ENCODE measurements at places on chromosomes 13 and 19.

DNA sequence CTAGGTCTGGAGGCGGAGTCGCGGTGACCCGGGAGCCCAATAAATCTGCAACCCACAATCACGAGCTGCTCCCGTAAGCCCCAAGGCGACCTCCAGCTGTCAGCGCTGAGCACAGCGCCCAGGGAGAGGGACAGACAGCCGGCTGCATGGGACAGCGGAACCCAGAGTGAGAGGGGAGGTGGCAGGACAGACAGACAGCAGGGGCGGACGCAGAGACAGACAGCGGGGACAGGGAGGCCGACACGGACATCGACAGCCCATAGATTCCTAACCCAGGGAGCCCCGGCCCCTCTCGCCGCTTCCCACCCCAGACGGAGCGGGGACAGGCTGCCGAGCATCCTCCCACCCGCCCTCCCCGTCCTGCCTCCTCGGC, at the start of gene SLC5A5:
SLC5A5 (plus strand) TSS at position 68 of the 373 bp plus-strand sequence. CDS start 375 bp downstream, outside the sequence.
- no peak for DNase-seq

DNA sequence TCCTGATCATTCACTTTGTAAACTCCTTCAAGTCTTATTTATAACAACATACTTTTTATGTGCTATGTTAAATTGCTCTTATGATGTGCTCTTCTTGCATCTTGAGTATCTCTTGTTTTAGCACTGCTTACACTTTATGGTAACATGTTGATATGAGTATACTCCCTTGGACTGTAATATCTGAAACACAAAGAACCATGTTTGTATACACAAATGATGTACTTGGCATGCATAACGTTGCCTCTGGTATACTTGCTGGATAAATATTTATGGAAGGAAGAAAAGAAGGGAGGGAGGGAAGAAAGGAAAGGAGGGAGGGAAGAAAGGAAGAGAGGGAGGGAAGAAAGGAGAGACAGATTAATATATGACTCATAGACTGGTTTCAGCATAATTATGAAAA, 333.2 kb downstream of the PCDH9 start:
- DNase-seq: no peak

DNA sequence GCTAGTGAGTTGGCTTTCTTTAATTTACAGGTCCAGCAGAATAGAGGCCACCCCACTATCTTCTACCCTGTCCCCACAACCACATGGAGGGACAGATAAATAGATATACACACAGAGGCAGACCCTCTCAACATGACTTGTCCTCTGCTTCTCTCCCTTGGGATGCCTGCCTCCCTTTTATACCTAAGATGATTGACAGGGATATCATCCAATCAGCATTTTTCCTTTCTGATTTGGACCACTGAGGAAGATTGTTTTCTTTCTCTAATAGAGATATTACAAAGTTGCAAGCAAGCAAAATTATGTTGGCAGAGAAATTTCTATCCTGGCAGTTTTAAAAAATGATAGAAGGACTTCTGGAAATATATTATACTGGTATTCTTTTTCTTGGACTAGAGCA, 35.8 kb downstream of the STOML3 start:
- DNase-seq: no peak

DNA sequence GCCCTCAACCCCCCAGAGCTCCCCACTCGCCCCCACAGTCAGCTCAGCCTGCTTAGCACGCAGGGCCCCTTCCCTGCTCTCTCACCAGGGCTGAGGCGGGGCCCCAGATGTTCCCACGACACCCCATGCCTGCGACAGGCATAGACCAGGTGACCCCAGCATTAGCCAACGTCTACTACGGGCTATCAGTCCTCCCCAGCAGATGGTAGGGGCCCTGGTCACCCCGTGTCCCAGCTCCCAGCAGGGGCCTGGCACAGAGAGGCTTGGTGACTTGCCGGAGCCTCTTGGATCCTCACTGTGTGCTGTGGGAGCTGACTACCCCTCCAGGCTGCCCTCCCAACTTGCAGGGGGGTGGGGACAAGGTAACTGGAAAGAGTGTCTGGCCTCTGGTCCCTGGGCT, 80.6 kb downstream of the KDM4B start:
- DNase-seq: no peak

Measured in CD4-positive, alpha-beta T cell treated with Interleukin-15 for 1 hour (primary cell).